ENCODE measurements at places on chromosomes 1 and 21.

DNA sequence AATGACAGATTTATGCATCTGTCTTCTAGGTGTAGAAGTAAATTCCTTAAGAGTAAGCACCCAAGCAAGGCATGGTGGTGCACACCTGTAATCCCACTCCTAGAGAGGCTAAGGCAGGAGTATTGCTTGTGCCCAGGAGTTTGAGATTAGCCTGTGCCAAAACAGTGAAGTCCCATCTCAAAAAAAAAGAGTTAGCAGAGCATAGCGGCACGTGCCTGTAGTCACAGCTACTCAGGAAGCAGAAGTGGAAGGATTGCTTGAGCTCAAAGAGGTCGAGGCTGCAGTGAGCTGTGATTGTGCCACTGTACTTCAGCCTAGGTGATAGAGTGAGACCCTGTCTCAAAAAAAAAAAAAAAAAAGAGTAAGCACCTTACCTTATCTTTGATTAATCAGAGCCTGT is 15.1 kb upstream of the TIPRL start:
- no peak for DNase-seq

DNA sequence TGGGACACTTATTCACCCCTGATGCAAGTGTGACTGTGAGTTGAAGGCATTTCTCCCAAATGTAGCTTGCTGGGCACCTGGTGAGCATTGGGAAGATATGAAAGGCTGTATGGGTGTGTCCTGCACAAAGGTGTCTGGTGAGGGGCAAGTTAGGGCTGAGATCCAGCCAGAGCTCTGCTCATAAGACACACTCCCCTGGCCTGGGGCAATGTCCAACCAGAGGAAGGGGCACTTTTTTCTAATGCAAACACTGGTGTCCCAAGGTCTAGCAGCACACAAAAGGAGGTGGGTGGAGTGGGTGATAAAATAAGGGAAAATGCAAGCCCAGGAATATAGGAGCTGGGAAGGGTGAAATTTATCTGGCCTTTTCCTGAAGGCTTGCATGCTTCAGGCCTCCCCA is 57.0 kb upstream of the TRABD2B start:
- no peak for DNase-seq

DNA sequence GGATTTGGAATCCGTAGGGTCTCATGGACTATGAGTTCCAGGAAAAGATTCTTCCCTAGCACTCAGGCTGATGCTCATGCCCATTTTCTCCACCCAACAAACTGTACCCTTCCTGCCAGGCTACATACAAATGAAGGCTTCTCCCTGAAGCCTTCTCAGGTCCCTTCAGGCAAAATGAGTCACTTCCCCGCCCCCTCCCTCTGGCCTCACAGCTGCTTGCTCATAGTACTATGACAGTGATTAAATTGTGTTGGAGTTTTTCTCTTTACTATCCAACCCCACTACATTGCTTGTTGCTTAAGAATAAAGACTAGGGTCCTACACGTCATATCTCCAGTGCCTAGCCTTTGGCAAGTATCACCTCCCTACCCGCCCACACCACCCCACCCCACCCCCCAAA is 207.6 kb upstream of the NFIA start:
- DNase-seq, result no peak

DNA sequence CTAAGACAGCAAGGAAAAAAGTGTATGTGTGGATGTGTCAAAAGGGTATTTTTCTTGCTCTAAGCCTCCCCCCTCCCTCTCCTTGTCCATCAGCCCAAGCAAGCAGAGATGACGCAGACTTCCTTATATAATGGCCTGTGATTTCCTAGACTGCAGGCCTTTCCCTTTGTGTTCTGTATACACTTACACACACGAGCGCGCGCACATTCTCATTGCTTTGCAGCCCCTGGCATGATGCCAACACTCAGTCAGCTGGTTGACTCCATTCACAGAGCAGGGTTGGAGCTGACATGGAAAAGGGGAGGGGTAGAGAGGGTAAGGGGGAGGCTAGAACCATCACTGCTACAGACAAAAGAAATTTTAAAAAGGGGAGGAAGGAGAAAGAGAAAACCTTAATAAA is 41.8 kb downstream of the GATAD2B start:
- peak; percentile 33 for DNase-seq

DNA sequence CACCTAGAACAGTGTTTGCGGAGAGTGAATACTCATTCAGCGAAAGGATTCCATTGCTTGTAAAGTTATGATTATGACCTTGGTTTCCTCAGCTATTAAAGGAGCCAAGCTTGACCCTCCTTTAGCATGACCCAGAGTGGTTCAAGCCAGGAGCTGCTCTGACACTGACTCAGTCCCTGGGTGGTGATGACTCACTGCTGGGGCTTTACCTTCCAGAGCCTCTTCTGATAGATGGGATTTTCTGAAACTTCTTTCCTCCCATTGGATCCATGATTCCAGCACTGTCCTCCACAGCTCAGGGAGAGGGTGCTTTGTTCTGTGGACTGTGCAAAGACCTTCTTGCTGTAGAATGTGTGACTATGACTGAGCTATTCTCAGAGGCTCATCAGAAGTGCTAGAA is 77.4 kb downstream of the S1PR1 start:
- DNase-seq, result no peak

DNA sequence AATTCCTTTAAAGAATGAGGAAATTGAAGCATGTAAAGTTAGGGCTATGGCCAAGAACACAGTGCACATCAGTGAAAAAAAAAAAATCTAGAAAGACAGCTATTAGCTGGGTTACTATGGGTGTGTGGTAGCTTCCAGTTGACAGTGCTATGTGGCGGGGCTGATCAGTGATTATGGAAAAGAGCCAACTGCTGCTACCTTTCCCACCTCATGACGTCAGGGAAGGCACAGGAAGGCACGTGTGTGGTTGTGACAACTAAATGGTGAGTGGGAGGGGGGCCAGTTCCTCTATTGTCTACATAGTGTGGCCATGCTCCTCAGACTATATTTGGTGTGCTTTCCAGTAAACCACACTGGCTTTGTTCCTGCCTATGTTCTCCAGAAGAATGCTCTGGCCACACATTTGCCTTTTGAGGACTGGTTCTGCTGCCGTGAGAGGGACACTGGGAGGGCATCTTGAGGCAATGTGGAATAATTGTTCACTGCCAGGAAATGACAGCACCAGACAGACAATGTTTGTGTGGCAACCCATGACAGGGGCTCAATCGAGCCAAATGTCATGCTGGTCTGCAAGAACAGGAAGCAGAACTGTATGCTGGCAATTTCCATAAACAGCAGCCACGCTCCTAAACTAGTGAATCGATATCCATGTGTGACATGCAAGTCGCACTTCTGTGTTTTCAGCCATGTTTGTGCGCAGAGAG is 3.0 kb upstream of the SDE2 start:
- no peak for DNase-seq

- no peak for DNase-seq
Observed at GRCh38 chr1:15706751-15707150, 22.6 kb downstream of the PLEKHM2 start.

DNA sequence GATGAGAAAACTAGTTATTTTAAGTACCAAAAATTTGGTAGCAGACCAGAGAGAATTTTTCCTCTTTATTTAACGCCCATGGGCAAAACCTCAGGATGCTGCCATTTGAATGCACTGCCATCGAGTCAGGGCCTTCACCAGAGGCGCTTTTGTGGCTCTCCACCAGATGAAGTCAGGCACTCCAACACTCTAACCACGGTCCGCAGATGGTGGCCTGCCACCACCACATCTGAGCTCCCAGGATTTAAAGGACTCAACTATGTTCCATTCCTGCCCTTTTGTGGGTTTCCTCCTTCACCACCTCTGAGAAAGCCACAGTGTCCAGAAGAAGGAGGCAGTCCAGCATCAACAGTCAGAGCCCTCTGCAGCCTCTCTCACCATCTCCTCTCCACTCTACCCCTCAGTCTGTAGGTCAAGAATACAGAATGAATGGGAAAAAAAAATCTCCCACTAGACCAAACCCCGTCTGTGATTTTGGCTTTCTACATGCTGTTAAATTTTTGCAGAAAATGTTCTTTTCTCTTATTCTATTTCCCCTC is 647.4 kb downstream of the USP25 start:
- no peak for DNase-seq

DNA sequence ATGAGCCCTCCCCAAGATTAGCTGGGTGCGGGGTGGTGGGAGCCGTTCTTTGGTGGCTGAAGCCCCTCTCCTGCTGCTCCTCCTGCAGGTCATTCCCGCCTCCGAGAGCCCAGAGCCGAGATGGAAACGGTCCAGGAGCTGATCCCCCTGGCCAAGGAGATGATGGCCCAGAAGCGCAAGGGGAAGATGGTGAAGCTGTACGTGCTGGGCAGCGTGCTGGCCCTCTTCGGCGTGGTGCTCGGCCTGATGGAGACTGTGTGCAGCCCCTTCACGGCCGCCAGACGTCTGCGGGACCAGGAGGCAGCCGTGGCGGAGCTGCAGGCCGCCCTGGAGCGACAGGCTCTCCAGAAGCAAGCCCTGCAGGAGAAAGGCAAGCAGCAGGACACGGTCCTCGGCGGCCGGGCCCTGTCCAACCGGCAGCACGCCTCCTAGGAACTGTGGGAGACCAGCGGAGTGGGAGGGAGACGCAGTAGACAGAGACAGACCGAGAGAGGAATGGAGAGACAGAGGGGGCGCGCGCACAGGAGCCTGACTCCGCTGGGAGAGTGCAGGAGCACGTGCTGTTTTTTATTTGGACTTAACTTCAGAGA is 448 bp downstream of the G0S2 start:
- no peak for DNase-seq

DNA sequence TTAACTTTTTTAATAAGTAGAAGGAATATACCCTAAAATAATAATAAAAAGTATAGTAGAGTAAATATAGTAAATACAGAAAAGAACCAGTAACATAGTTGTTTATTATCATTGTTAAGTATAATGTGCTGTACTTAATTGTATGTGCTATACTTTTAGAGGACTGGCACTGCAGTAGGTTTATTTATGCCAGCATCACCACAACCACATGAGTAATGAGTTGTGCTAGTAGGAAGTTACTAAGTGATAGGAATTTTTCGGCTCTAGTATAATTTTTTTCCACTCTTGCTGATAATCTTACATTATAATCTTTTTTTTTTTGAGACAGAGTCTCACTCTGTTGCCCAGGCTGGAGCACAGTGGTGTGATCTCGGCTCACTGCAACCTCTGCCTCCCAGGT is 71.6 kb downstream of the IVNS1ABP start:
- peak; percentile 1 for DNase-seq
